ENCODE measurements at places on chromosomes 3 and 15.
A peak's percentile ranks its signal among the peaks of the same experiment; 100 is the strongest.

- no peak for DNase-seq
Observed at GRCh38 chr15:33279613-33280205, 31.1 kb upstream of the RYR3 start.

GRCh38 chr15:92000709-92001108 lies 147.2 kb downstream of the SLCO3A1 start:
- DNase-seq, result no peak

DNA sequence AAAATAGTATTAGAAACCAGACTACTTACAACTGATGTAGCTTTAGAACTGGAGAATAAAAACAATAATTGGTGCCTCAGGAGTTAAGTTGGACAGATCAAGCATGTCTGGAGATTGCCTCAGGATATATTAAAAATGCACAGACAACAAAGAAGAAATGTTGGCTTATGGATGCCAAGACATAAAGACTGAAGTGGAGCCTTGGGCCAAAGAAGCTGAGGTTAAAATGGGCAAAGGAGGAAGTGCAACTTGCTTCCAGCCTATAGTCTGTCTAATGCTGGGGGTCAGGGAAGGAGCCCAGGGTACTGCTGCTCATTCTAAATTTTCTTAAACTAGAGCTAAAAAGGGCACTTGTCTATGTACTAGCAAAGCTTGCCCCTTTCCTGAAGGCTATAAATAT lies 77.5 kb downstream of the ESYT3 start:
- no peak for DNase-seq

- DNase-seq, result peak; percentile 57
Observed at GRCh38 chr3:13495921-13496723, 16.0 kb downstream of the HDAC11 start.

DNA sequence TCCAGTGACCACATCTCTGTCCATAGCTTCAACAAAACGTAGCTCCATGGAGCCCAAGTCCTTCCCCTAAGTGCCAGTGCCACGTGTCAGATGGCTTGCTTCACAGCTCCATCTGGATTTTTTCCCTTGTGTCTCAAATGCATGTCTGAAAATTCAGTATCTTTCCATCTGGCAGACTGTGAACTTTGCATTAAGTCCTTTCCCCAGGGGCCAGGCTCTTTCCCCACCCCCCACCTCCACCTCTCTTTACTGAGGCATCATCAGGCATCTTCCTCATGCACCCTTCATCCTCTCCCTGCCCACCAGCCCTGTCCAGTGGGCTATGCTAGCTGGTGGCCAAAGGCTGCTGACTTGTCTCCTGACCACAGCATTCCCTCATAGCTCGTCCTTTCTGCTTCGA lies 53.7 kb downstream of the PDIA5 start:
- DNase-seq, result no peak

GRCh38 chr3:132641837-132642538 lies 17.6 kb downstream of the ACAD11 start:
- no peak for DNase-seq

DNA sequence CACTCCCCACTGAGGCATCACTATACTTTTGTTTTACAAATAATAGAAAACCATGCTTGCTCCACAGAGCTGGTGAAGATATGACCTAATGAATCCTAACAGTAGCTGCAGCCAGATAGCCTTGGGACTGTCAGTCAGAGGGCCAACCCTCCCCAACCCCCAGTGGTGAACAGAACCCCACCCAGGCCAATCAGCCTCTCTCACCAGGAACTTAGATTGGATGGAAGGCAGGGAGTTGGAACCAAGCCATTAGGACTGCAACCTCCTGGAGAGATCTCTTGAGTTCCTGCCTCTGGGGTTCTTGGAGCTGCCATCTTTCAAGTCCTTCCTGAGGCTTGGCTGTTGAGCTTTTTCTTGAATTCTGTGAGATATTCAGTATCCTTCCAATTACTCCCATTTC lies 3.0 kb upstream of the MRPS22 start:
- no peak for DNase-seq

DNA sequence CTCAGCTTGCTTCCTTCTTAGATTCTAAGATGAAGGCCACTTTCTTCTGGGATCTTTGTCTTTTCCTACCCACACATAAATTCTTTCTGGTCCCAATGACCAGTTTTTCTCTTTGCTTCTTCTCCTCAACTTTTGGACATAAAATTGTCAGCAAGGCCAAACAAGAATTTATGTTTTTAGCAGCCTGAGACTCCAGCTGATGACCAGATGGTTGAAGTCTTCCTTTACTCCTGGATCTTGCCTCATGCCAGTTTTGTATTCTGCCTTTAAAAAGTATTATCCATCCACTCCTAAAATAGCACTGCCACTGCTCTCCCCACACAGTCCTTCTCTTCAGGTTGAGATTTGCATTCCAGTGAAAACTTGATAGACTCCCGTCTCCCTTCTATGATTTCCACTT lies 236.0 kb downstream of the VPS13C start:
- DNase-seq, result no peak

DNA sequence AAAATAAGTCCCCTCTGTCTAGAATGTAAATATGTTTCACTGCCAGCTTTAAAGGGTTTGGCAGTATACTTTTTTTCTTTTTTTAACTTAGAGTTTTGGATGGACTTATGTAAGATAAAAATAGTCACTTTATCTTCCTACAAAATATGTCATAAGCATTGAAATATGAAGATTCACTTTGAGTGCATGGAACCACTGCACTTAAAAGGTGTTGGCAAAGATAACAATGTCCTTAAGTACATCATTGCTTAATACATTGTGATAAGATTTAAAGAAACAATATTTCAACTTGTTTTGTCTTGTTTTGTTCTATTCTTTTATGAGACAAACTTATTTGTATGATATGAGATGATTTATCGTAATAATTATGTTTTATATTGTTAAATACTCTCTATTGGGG lies 66.3 kb upstream of the NAALADL2 start:
- no peak for DNase-seq

DNA sequence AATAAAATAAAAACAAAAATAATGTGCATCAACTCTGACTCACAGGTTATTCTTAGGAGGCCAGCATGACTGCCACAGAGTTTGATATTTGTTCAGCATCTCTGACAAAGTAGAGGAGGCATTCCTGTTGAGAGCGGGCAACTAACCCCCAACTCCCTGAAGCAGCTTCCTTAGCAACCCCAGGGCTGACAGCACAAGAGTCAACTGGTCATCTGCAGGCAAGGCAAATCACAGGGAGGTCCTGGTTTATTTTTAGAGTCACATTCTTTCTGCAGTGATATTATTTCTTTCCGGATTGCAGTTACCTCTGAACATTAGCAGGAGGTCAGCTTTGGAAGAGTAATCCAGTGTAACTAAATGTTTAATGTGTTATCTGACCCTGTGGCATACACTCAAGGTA lies 273.0 kb downstream of the PLCL2 start:
- no peak for DNase-seq

GRCh38 chr15:79168922-79169456 lies 78.4 kb upstream of the RASGRF1 start:
- no peak for DNase-seq

GRCh38 chr3:177776661-177777101 lies 579.4 kb upstream of the TBL1XR1 start:
- DNase-seq, result no peak

DNA sequence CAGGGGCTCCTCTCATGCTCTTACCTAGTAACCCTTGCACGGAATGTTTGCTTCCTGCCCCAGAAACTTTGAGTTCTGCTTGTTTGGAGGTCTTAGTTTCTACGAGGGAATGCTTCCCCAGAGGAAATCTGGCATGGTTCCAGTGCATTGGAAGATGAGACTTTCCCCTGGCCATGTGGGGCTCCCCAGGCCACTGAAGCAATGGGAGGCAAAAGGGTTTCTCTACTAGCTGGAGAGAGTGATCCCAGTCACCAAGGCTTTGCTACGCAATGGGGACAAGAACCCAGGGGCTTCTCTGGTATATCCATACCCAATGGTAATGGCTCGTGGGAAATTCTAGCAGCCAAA lies 44.2 kb upstream of the RPL32 start:
- DNase-seq, result no peak

GRCh38 chr3:31472479-31473390 lies 60.0 kb upstream of the STT3B start:
- no peak for DNase-seq

Measured in activated CD4-positive, alpha-beta T cell treated with anti-CD3 and anti-CD28 coated beads, Interleukin-2, amount 50 U/mL, for 4 hours (primary cell).